Dermis blood vessel endothelial cell (primary cell): ENCODE measurements at places on chromosomes 4 and X. TPM values are rescaled to one million over a fixed set of nuclear protein-coding genes. Genes with fewer than 3 reads are reported as not detected.

Gene FHDC1
- 0.42 and 0.68 TPM in 2 replicates for total RNA-seq

Gene ZNF674
- total RNA-seq, result 4.1 and 6.6 TPM in 2 replicates

Gene HTR2C
- not detected in 2 replicates for total RNA-seq

Gene HERC3
- total RNA-seq, result 11.4 and 13.1 TPM in 2 replicates

Gene SLC25A31
- not detected in 2 replicates for total RNA-seq

Gene PRRG1
- 32.0 and 37.4 TPM in 2 replicates for total RNA-seq

Gene CLCN4
- total RNA-seq, result 6.5 and 9.6 TPM in 2 replicates

Gene ODAM
- total RNA-seq, result not detected in 2 replicates

Gene NRK
- total RNA-seq, result 0.34 and 0.42 TPM in 2 replicates

Gene LINC00632
- total RNA-seq, result 0.17 and 0.23 TPM in 2 replicates

Gene SSX1
- not detected in 2 replicates for total RNA-seq

Gene TSPAN6
- 56.4 and 79.0 TPM in 2 replicates for total RNA-seq

Gene NDNF
- total RNA-seq, result 4.1 and 6.7 TPM in 2 replicates

Gene USP17L28
- not detected in 2 replicates for total RNA-seq

Gene NHS
- total RNA-seq, result 0.14 and 0.17 TPM in 2 replicates

Gene FLNA
- 1,387 and 2,587 TPM in 2 replicates for total RNA-seq

Gene HPGD
- 0.19 and 0.51 TPM in 2 replicates for total RNA-seq

Gene FGFBP1
- not detected in 2 replicates for total RNA-seq

Gene SYAP1
- total RNA-seq, result 26.8 and 30.1 TPM in 2 replicates

Gene EXOC1L
- not detected in 2 replicates for total RNA-seq

Gene SYTL5
- total RNA-seq, result under 0.01 TPM in 1 of 2 replicates, not detected in the other

Gene ETDB
- not detected in 2 replicates for total RNA-seq

Gene NEIL3
- 2.4 and 6.8 TPM in 2 replicates for total RNA-seq

Gene GPR119
- not detected in 2 replicates for total RNA-seq

Gene CXCL5
- total RNA-seq, result 0.23 and 0.51 TPM in 2 replicates

Gene MGAT4D
- total RNA-seq, result not detected in 2 replicates

Gene FAM184B
- not detected in 2 replicates for total RNA-seq

Gene STK26
- total RNA-seq, result 2.1 and 2.9 TPM in 2 replicates

Gene ZNF827
- total RNA-seq, result 2.5 and 4.4 TPM in 2 replicates

Gene CT45A5
- total RNA-seq, result not detected in 2 replicates

Gene CDX4
- total RNA-seq, result not detected in 2 replicates

Gene ATOH1
- total RNA-seq, result not detected in 2 replicates

Gene PPEF1
- total RNA-seq, result not detected in 2 replicates

Gene TRIM61
- not detected in 2 replicates for total RNA-seq

Gene TRMT10A
- total RNA-seq, result 9.9 and 12.3 TPM in 2 replicates

Gene IQSEC2
- 1.8 and 3.9 TPM in 2 replicates for total RNA-seq

Gene LRP2BP
- total RNA-seq, result 0.34 and 0.93 TPM in 2 replicates

Gene SMIM20
- total RNA-seq, result 14.0 and 14.5 TPM in 2 replicates

Gene SNCA
- 140 and 167 TPM in 2 replicates for total RNA-seq

Gene BCORL1
- total RNA-seq, result 3.4 and 7.1 TPM in 2 replicates

Gene MAGEA8
- total RNA-seq, result not detected in 2 replicates

Gene GAGE2A
- not detected in 2 replicates for total RNA-seq

Gene F11
- not detected in 2 replicates for total RNA-seq

Gene ZNF157
- total RNA-seq, result 0.17 TPM in 1 of 2 replicates, not detected in the other

Gene TXK
- total RNA-seq, result 0.17 and 0.23 TPM in 2 replicates

Gene VCX
- not detected in 2 replicates for total RNA-seq

Gene BTK
- total RNA-seq, result not detected in 2 replicates

Gene ZMAT1
- total RNA-seq, result 1.3 and 2.4 TPM in 2 replicates

Gene ANKRD50
- 60.9 and 89.9 TPM in 2 replicates for total RNA-seq

Gene GLUD2
- total RNA-seq, result 1.1 and 2.6 TPM in 2 replicates

Gene ITGB1BP2
- 1.3 and 2.0 TPM in 2 replicates for total RNA-seq

Gene RHOXF1
- not detected in 2 replicates for total RNA-seq

Gene NOX1
- total RNA-seq, result not detected in 2 replicates

Gene FAM47E
- total RNA-seq, result 0.14 and 0.17 TPM in 2 replicates
